Renal cortex interstitium (tissue), 15 donors: ENCODE measurements at places on chromosomes 12 and 14.

GRCh38 chr14:96252323-96252998 is 3.5 kb upstream of the BDKRB1 start:
- no peak for DNase-seq

DNA sequence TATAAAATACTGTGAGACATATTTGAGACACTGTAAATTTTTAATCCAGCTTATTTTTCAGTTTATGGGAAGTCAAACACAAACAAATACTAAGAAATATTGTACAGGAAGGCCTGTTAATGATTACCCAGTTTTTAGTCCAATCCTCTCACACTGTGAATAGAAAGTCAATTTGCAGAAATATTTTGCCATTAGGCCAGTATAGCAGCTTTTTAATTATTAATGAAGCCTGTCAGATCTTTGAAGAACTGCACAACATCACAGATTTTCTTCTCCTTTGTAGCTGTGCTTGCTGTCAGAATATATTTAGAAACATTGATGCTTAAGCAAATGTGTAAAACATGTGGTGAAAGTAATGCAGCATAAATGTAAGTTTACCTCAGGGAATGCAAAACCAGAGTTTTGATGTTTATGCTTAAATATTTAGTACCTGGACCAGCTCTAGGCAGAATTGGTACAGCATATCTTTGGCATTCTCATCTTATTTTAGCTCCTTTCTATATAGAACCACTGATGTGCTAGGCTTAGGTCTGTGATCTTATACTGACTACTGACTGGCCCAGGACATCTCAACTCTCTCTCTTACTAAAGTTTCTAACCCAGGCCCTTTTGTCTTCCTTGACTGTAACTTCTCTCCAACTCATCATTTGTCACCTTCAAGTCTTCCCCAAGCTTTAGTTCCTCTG is 230.8 kb upstream of the NAV3 start:
- DNase-seq = no peak

- DNase-seq = no peak
Measured at GRCh38 chr12:124013073-124013472, 40.1 kb downstream of the ZNF664 start.

GRCh38 chr12:52221912-52222457 is 11.1 kb upstream of the KRT7 start:
- no peak for DNase-seq

DNA sequence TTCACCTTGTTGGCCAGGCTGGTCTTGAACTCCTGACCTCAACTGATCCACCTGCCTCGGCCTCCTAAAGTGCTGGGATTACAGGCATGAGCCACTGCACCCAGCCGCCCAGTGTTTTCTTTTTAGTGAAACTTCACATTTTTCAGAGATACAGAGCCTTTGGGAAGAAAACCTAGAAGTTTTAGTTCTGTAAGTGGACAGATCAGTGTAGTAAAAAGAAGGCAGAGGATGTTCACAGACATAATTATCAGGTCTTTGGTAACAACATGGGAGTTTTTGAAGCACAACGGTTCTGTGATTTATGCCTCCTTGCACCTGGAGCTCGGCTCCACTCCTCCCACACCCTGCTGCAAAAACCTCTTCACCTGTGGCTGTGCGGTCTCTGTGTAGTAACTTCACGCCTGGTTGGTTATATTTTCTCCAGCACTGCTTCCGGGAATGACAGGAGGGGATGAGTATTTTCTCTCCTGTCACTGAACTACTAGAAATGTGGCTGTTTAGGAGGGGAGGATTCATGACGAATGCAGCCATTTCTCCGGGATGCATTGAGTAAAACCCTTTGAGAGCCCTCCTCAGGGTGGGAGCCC is 67.0 kb downstream of the ARF6 start:
- no peak for DNase-seq

DNA sequence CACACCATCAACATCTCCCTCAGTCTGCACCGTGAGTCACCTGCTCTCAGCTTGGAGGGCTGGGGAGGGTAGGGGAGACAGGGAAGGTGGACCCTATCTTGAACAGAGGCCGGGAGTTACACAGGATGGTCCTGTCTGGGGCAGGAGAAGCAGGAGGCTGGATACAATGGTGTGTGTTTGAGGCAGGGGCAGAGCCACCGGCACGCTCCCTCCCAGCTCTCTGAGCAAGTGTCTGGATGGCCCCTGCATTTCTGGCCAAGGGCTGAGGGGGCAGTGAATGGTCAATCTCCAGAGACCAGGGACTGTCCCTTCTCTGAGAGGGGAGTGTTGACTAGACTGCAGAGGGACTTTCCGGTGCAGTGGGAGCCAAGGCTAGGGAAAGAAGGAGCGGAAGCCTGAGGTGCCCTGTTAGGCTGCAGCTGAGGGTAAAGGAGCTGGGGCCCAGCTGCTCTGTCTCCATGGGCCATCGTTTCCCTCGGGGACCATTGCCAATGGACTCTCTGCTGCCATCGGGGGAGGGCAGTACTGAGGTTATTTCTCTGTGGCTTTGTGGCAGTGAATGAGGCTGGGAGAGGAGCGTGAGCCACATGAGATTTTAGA is 1.9 kb downstream of the LRP1-AS start:
- DNase-seq = no peak

GRCh38 chr12:130860311-130860710 is 11.6 kb upstream of the RAN start:
- DNase-seq = no peak

GRCh38 chr14:105415481-105416428 is 3.9 kb upstream of the MTA1 start:
- DNase-seq = no peak

DNA sequence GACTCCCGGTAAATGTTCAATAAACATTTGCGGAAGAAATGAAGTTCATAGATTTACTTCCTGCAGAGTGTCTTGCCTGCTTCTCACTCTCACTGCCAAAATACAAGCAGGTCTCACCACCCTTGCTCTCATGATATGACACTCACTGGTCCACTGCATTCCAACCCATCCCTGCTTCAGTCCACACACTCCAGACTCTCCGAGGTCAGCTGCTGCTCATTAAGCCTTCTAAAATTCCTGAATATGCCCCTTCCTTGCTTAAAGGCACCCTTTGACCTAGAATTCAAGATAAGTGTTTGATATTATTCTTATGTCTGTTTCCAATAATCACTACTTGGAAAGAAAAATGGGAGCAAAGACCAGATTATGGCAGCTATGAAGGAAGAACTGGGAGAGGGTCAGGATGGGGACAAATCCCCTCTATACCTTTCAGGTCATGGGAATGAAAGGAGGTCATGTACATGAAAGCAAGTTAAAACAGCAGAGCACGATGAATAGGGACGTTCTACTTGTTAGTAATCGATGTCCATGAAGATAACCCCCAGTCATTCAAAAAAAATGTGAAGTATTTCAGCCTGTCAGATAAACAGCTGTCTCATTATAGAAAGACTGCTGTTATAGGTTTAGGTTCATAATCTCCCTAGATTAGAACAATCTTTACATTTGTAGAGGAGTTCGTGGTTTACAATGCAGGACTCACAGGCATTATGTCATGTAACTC is 10.5 kb upstream of the NID2 start:
- DNase-seq = no peak
